ENCODE measurements at places on chromosomes 1 and 21.

DNA sequence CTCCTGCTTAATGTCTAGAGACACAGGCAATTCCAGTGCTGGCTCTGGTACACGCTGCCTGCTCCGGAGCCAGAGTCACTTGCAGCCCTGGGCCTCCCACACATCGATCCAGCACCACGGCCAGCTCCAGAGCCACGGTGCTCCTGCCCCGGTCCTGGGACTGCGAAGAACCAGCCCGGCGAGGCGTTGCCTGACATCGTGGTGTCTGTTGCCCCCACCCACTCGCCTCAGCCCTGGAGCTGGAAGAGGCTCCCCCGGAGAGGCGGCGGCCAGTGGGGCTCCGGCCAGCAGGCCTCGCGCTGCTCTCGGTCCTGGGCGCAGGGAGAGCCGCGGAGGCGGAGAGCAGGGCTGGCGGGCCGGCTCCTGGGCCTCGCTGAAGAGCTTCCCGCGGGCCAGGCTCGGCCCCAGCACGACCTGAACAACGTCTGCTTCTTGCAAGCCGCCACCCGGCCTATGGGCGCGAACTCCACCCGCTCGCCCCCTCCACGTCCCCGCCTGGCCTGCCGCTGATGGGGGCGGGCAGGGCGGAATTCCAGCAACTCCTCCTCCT lies 364.8 kb downstream of the CEP170 start:
- DNase-seq, result no peak

DNA sequence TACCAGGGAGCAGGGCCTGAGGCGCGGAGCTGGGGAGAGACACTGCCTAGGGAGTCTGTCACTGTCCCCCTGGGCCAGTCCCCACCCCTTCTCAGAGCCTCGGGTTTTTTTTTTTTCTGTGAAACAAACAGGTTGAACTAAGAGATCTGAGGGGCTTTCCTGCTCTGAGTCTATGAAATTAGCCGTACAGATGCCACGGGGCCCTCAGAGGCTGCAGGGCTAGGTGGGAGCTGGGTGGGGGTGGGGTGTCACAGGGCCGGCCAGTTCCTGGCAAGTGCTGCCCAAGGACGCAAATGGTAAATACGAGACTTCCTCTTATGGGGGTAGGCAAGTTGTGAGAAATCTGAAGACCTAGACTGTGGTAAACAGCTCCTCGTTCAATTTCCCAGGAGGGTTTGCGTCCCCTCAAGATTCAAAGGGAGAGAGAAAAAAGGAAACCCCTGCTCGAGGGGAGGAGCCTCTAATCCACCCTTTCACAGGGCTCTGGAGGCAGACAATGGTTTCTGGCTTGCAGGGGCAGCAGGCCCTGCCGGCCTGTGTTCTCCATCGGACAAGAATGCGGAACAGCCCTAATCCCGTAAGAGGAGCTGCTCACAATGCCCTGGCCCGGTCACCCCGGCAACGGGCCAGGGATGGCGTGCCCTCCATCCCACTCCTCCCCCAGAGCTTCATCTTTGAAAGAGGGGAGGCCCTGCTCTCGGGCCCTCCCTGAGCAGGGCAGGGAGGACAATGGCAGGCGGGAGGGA lies 7.8 kb downstream of the NUAK2 start:
- DNase-seq, result no peak

DNA sequence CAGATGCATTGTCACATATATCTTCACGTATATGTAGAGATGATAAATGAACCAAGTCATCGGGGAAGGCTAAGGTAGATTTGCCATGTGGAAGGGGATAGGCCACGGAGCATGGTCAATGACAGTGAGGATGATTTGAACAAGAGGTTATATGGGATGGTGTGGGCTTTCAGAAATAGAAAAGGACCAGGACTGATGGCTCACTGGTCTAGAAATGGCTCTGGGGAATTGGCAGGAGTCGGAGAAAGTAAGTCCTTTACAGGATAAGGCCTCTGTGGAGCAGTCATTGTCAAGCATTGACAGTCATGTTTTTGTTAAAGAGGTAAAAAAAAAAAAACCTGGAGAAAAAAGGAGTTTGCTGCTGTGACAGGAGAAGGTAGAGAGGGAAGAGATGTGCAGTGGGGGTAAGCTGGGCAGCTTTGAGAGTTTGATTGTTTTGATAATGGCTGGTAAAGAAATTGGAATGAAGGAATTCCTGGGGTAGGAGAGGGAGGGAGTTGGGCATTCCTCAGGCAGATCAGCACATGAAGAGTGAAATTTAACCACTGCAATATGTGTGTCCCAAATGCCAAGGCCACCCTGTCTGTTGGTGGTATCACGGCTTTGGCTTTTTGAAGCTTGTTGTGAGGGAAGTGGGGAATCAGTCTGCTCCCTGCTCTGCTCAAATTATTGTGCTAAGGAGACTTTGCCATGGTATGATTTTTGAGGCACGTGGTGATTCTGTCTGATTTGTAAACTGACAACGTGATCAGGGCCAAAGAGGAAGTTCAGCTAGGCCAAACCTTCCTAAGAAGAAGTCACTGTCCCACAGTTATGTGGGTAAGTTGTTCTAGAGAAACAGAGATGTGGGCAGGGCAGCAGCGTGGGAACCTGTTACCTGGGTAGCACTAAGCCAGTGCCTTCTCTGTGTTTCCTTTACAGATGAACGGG lies 26.0 kb downstream of the MACF1 start:
- no peak for DNase-seq

- no peak for DNase-seq
Observed at GRCh38 chr1:197838836-197839235, 63.6 kb upstream of the DENND1B start.

GRCh38 chr21:28696844-28697410 lies 295.8 kb downstream of the LTN1 start:
- no peak for DNase-seq

DNA sequence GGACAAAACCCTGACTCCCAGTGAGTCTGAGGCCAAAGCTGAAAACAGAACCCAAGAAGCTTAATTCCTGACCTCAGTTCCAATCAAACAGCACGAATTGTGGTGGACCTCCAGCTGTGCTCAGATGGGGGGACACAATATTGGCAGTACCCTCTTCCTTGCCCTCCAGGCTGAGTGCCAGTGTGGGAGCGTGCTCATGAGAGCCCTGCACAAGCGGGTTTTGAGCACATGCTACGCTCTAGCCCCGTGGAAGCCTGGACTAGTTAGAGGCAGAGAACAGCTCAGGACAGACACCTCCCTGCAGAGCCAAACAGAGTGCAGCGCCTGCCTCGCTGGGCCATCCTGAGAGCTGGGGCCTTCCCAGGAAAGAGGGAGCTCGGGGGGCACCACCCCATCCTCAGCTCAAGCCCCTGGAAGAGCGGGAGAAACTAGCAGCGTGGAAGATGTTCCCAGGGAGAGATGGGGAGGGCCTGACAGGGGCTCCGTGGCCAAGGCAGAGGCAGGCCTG lies 2.8 kb upstream of the SLC25A34 start:
- DNase-seq, result no peak

- no peak for DNase-seq
Observed at GRCh38 chr1:7363450-7363849, 407.6 kb upstream of the VAMP3 start.

GRCh38 chr1:93680420-93681100 lies 1.1 kb downstream of the BCAR3 start:
- DNase-seq, result no peak

DNA sequence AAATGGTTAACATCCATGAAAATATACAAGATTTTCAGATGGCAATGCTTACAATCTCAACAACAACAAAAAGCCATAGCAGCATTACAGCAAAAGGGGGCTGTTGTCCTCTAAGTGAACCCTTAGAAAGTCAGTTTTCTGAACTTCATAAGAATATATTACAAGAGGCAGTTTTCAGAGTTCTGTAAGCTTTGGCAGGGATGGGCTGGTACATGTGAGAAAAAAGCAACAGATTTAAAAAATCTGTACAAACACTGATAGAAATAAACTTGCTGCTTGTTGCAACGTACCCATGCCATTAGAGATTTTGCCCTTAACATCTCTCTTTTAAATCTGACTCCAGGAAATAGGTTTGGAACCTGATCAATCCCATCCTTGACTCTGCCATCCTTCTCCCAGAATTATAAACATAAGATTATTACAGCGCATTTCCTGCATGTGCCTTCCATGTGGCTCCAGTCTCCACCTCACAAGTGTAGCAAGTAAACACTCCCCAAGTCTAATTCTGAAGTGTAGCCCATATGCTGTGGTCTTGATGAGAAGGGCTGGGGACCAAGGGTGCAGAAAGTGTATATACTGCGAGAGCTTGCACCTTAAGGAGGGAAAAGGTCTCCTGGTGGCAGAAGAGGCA lies 101.4 kb upstream of the TSPAN2 start:
- DNase-seq, result no peak

- no peak for DNase-seq
Observed at GRCh38 chr1:229229721-229230139, 41.2 kb upstream of the RAB4A start.

GRCh38 chr1:198265073-198265661 lies 108.4 kb downstream of the NEK7 start:
- DNase-seq, result no peak

GRCh38 chr1:5098981-5099385 lies 444.6 kb downstream of the AJAP1 start:
- DNase-seq, result no peak

GRCh38 chr1:226438007-226438406 lies 30.1 kb upstream of the PARP1 start:
- no peak for DNase-seq

DNA sequence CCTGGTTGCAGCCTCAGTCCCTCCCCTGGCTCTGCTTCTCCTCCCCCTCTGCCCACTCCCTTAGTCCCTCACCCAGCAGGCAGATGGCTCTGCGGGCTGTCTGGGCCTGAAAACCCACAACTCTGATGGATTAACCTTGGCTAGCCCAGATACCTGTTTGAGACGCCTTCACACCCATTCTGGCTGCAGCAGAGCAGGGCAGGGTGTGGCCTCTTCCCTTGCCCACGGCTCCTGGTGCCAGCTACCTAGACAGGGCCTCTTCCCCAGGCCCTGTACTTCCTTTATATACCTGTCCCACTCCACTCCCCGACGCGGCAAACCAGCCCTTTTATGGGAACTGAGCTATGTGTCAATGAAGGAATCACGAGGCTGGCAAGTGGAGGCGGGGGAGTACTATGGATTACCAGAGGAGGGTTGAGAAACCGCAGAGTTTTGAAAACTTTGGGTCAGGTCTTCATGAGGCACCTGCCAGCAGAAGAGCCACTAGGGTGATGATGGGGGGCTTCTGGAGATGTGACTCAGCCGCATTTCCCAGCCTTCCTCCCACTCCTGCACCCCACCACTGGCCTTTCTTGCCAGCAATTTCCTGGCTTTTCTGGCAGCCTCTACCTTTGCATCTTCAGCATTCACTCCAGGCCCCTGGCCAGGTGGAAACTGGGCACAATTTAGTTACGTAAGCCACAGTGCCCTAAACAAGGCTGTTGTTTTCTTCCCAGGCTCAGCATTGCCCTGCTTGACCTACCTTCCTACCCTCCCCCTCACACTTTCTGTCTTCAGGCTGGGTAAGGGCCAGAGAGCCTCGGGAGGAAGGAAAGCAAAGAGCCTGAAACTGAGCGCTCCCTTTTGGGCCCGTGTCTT lies at the start of gene CHI3L1:
Gene CHI3L1, minus strand, starts transcription at position 259 of the 858 bp plus-strand sequence. Its CDS starts 81 bp downstream, at position 178.
- DNase-seq, result no peak

- no peak for DNase-seq
Observed at GRCh38 chr1:177236962-177237361, 66.2 kb downstream of the BRINP2 start.

GRCh38 chr1:203528063-203528462 lies 34.1 kb downstream of the OPTC start:
- DNase-seq, result no peak

GRCh38 chr1:77910116-77910515 lies 21.7 kb downstream of the NEXN start:
- DNase-seq, result no peak

GRCh38 chr21:28196981-28197380 lies 795.7 kb downstream of the LTN1 start:
- DNase-seq, result no peak

DNA sequence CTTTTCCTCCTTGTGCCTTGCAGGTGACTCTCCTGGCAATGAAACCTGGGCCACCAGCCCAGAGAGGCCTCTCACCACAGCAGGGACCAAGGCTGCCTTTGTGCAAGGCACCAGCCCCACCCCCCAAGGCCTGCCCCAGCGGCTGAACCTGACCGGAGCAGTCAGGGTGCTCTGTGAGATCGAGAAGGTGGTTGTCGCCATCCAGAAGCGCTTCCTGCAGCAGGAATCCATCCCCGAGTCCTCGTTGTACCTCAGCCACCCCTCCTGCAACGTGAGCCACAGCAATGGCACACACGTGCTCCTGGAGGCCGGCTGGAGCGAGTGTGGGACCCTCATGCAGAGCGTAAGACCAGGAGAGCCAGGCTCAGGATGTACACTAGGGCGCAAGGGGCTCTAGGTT lies 51.7 kb downstream of the UMODL1 start:
- no peak for DNase-seq

DNA sequence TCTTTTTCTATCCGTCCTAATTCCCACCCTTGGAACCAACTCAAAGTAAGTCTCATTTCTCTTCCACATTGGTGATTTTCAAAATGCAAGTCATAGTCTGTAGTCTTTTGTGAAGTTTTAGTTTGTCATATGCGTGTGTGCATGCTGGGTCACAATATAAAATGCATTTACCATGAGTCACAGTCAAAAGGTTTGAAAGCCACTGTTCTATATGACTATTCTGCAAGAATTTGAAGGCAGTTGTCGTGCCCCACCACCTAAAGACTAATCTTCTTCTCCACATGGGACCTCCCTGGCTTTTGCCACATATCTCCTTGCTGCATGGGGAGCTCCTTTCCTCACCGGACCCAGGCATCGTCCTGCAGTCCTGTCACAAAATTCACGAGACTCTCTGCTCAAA lies 1.6 kb downstream of the STPG1 start:
- DNase-seq, result no peak

DNA sequence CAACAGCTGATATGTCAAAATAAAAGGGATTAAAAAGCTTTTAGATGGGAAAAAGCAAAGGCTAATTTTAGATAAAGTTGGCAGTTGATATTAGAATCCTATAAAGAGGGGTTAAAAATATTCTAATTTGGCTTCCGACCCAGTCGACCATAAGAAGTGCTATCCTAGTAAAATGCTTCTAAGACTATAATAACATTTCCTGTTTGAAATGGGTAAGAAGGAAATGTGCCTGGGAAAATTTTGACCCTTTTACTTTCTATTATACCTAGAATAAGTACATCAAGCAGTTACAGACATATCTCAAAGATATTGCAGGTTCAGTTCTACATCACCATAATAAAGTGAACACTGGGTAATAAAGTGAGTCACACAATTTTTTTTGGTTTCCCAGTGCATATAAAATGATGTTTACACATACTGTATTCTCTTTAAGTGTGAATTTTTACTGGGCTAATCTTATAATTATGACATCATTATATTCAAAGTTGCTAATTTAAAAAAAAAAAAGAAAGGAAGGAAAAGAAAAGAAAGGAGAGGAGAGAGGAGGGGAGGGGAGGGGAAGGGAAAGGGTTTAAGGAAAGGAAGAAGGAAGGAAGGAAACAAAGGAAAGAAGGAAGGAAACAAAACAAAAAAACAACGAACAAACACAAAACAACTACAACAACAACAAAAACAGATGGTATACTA lies 308.2 kb upstream of the NR5A2 start:
- no peak for DNase-seq
